ENCODE measurements at places on chromosomes 5 and 9. TPM values are rescaled to one million over a fixed set of nuclear protein-coding genes. Genes with fewer than 3 reads are reported as not detected.

The GFRA3 gene
- 0.57 TPM for total RNA-seq

The ZBED3 gene
- 17.1 TPM for total RNA-seq

The IQGAP2 gene
- total RNA-seq, result 33.6 TPM

The SLC6A19 gene
- total RNA-seq, result not detected

The SPTAN1 gene
- total RNA-seq, result 438 TPM

The TMEM252 gene
- not detected for total RNA-seq

The PTGDS gene
- 159 TPM for total RNA-seq

The CYFIP2 gene
- total RNA-seq, result 35.1 TPM

The PCDHGA11 gene
- total RNA-seq, result 3.8 TPM

The LEAP2 gene
- 0.98 TPM for total RNA-seq

The INSYN2B gene
- total RNA-seq, result 0.63 TPM

The FGF1 gene
- total RNA-seq, result 1.4 TPM

The OR1Q1 gene
- not detected for total RNA-seq

The CER1 gene
- not detected for total RNA-seq

The SPAAR gene
- 3.7 TPM for total RNA-seq

The MGAT4B gene
- 73.2 TPM for total RNA-seq

The NUTM2F gene
- total RNA-seq, result not detected

The GMCL2 gene
- total RNA-seq, result not detected

The CYSTM1 gene
- 101 TPM for total RNA-seq

The INSL4 gene
- total RNA-seq, result not detected

The SPINK13 gene
- total RNA-seq, result not detected

The SPATA31E1 gene
- total RNA-seq, result not detected

The FBP2 gene
- total RNA-seq, result not detected

The PTGES gene
- 16.0 TPM for total RNA-seq

The NUDT12 gene
- total RNA-seq, result 25.4 TPM

The SPATA31A7 gene
- not detected for total RNA-seq

The NREP gene
- total RNA-seq, result 326 TPM

The TMEM171 gene
- total RNA-seq, result 0.86 TPM

The BAAT gene
- 0.37 TPM for total RNA-seq

The FRMPD1 gene
- total RNA-seq, result 0.25 TPM

The HTR1A gene
- not detected for total RNA-seq

The PCDHGA9 gene
- total RNA-seq, result 13.8 TPM

The ANXA2R gene
- 4.0 TPM for total RNA-seq

The KIF12 gene
- total RNA-seq, result 4.7 TPM

The KCNT1 gene
- 0.28 TPM for total RNA-seq

The FRMD3 gene
- 3.2 TPM for total RNA-seq

The BARX1 gene
- total RNA-seq, result not detected

The PHF24 gene
- 0.48 TPM for total RNA-seq

The SOX30 gene
- 0.43 TPM for total RNA-seq

The SGTB gene
- 10.9 TPM for total RNA-seq

The PPP3R2 gene
- not detected for total RNA-seq

The MYMK gene
- not detected for total RNA-seq

The EPB41L4B gene
- 14.5 TPM for total RNA-seq

The NME5 gene
- 15.8 TPM for total RNA-seq

The SPATA31D4 gene
- total RNA-seq, result not detected

The FOXD4L6 gene
- 0.31 TPM for total RNA-seq

The IL11RA gene
- 30.5 TPM for total RNA-seq

The CCNI2 gene
- 0.88 TPM for total RNA-seq

The CDO1 gene
- total RNA-seq, result 31.7 TPM

The GLDC gene
- 1.5 TPM for total RNA-seq

The AKNA gene
- 79.5 TPM for total RNA-seq

The LRRTM2 gene
- total RNA-seq, result 0.09 TPM

The DTWD2 gene
- 6.8 TPM for total RNA-seq

The ANKDD1B gene
- 9.4 TPM for total RNA-seq

The MSX2 gene
- total RNA-seq, result 0.34 TPM

The PCDHA5 gene
- 0.46 TPM for total RNA-seq

The ANKRD31 gene
- total RNA-seq, result 0.51 TPM

The COL23A1 gene
- 4.4 TPM for total RNA-seq

The SPINK1 gene
- total RNA-seq, result 13.5 TPM
